ENCODE measurements at places on chromosomes 1 and 21. TPM values are rescaled to one million over a fixed set of nuclear protein-coding genes. Genes with fewer than 3 reads are reported as not detected.

Gene LCE1E
- not detected for total RNA-seq

Gene FCRL3
- total RNA-seq, result not detected

Gene PDZK1IP1
- 0.79 TPM for total RNA-seq

Gene CDA
- 0.96 TPM for total RNA-seq

Gene SPATA46
- total RNA-seq, result not detected

- no peak for DNase-seq
Measured at GRCh38 chr1:166852918-166853317, 13.6 kb downstream of the POGK start.

- DNase-seq, result no peak
Measured at GRCh38 chr1:167077868-167078210, 12.3 kb downstream of the GPA33 start.

GRCh38 chr1:173467426-173467825, 9.7 kb upstream of the PRDX6 start:
- no peak for DNase-seq

GRCh38 chr1:5622412-5622811, 369.8 kb downstream of the NPHP4 start:
- DNase-seq, result no peak

DNA sequence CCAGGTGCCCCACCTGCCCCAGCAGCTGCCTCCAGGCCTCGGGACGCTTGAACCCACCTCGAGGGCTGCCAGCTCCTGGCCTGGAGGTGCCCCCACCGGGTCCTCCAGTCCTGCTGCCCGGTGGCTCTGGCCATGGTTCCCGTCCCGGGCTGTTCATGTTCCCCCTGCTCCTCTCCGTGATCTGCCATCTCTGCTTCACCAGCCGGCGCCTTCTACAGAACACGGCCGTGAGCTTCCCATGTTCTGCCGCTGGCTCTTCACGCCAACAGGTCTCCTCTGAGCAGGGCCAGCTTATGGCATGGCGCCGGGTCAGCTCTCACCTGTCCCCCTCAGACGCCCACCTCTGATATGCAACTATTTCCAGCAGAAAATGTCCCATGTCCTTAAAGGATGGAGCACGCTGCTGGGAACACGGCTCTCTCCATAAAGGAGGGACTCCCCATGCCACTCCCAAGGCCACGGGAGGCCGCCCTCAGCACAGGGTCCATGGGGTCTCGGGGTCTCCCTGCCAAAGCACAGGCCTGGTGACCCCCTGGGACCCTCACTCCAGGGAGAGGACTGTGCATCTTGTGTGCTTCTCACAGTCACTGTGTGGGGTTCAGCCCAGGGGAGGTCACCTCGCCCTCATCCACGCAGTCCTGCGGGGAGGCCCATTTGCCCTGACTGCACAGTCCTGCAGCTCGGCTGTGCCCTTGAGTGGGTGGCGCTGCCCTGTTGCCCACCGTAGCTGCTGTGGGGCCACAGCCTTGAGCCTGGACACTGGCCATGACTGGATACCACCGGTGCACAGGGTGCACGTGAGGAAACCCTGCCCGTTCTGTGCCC, 36.7 kb downstream of the COL18A1 start:
- no peak for DNase-seq

DNA sequence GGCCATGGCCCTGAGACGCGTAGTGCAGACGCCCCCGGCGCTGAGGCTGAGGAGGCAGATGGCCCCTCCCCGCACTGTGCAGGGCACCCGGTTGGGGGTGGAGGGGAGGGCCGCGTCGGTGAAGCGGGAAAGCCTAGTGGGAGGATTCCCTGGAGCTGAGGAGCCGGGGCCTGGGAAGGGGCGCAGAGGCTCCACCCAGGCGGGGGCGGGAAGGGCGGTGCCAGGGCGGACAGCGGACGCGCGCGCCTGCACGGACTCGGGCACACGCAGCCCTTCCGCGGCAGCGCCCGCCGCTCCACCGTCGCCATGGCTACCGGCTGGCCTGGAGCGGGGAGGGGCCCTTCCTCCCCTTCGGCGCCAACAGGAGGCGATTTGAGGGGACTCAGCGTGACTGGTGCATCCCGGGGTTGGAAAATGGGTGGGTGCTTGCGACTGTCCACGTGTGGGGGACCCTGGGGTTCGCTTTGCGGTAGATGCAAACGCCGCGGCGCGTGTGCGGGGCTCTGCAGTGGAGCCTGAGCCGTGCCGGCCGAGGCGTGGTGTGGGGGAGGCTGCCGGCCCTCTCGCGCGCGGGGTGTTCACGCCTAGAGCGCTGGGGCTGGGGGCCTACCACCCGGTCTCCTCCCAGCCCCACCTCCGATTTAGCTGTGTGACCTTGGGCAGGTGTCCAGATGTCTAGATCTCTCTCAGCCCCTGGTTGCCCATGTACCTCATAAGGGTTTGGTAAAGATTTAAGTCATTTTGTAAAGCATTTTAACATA, 35.1 kb downstream of the PTPRF start:
- no peak for DNase-seq

DNA sequence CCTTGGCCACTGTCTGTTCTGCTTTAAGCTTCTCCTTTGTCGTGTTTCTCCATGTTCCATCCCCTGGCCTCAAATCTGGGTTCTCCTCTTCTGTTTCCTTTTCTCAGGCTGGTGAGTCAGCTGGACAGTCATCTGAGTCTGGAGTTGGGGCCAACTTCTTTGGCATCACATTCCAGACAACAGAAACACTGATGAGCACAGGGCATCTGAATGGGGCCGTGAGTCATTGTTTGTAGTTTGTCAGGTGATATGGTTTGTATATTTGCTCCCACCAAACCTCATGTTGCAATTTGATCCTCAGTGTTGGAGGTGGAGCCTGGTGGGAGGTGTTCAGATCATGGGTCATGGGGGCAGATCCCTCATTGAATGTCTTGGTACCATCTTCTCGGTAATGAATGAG, 14.3 kb upstream of the OLIG2 start:
- DNase-seq, result peak; percentile 99

DNA sequence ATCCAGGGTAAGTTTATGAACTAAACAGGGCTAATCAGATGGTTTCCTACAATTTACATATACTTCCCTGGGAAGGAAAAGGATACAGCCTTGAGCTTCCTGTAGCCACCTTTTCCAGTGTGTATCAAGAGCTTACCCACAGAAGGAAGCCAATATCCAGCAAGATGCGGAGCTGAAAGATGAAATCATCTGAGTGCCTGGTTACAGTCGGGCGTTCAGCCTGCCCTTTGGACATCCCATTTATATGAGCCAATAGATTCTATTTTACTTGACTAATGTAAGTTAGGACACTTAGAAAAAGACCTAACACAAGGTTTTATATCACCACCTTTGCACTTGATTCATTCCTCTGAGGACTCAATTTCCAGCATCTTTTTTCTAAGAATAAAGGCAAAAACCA, 108.2 kb downstream of the UCHL5 start:
- no peak for DNase-seq

- DNase-seq, result no peak
Measured at GRCh38 chr1:76862447-76862846, 4.8 kb upstream of the ST6GALNAC5 start.

All from A172 (cell line).